ENCODE measurements at places on chromosomes 4 and X.

DNA sequence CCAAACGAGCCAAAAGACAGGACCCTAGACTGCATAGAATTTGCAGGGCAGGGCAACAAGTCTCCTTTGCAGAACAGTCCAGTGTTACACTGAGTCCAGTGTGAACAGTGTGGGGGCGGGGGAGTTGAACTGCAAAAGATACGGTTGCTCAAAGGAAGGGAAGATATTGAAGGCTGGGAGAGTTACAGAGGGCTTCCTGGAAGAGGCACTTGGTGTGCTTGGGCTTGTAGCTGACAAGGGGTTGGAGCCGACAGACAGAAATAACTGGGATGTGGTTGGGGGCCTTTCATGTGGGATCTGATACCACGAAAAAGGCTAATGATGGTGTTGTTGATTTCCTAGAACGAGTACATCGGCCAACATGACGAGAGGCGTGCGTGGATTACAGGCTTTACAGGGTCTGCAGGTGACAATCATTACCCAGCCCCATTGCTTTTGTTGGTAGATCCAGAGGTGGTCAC lies 6.1 kb downstream of the XPNPEP2 start:
- DNase-seq = no peak

GRCh38 chr4:126686491-126686890 lies 946.3 kb upstream of the INTU start:
- no peak for DNase-seq

DNA sequence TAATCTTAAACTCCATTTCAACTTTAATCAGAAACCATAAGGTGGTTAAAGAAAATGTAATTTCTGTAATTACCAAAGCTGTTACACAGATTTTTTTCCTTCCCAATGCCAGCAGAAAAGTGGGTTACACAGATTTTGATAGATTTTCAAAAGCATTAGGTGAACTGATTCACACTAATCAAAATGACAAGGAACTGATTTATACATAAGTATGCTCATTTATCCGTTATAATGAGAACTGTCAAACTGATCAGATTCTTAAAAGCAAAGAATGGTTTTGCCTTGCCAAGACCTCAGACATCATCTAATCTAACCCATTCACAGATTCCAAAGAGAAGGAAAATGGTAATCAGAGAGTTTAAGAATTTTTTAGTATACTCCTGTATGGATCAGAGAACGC lies 5.2 kb downstream of the UGDH start:
- no peak for DNase-seq

GRCh38 chrX:20383477-20383876 lies 116.8 kb upstream of the RPS6KA3 start:
- DNase-seq = no peak

DNA sequence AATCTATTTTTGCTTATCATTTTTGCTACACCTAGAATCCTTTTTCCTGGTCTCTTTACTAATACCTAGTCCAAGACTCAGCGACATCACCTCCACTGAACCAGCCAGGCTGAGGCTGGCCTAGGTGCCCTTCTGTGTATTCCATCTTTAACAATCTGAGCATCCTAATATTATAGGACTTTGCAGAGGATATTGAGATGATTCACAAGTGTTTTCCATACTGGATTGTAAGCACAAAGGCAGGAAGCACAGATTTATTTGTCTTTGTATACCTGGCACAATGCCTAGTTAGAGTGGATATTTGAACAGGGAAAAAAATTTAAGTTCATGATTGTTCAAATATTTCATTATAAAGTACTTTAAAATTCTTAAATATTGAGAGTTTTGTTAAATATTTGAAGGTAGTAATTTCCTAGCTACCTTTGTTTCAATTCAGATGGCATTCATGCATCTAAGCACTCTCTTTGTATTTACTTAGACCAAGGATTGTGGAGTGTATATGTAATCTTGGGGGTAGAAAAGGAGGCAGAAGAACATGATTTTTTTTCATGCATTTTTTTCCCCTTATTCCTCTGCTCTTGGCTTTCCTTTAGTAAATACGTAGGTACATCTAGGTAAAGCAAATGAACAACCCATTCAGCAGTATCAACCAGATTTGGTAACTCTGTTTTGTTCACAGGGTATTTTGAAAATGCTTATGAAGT lies 18.4 kb downstream of the SMARCA5 start:
- DNase-seq = no peak

DNA sequence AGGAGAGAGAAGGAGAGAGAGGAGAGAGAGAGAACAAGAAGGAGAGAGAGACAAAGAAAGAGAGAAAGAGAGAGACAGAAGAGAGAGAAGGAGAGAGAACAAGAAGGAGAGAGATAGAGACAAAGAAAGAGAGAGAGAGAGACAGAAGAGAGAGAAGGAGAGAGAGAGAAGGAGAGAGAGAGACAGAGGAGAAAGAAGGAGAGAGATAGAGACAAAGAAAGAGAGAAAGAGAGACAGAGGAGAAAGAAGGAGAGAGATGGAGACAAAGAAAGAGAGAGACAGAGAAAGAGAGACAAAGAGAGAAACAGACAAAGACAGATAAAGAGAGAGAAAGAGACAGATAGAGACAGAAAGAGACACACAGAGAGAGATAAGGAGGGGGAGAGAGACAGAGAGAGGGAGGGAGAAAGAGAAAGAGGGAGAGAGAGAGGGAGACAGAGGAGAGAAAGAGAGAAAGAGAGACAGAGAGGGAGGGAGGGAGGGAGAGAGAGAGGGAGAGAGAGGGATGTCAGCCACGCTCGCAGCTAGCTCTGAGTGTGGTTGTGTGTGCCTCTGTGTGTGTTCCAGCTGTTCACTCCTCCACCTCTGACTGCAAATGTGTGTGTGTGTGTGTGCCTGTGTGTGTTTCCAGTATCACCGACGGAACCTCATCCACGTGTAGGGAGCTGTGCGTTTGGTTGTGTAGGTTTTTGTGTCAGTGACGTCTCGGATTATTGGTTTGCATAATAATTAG lies 105.8 kb downstream of the CRLF2 start:
- no peak for DNase-seq

DNA sequence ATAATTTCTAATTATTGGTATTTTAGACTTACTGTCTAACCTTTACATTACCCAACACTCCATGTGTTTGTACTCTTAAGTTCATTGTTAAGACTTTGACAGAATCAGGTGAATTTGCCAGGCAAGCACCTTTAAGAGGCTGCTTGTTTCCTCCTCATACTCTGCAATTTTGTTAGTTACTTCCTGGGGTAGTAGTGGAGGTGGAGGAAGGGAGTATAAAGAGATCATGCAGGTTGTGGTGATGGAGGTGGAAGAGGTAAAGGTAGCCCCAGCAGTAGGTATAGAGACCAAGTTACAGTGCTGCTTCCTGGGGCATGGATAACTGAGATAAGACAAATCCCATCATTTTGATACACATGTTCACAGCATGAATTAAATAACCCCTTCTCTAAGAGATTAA lies 6.7 kb downstream of the WDR44 start:
- no peak for DNase-seq

All from head of caudate nucleus (tissue), 42 donors.